ENCODE measurements at places on chromosomes 3 and 15.

DNA sequence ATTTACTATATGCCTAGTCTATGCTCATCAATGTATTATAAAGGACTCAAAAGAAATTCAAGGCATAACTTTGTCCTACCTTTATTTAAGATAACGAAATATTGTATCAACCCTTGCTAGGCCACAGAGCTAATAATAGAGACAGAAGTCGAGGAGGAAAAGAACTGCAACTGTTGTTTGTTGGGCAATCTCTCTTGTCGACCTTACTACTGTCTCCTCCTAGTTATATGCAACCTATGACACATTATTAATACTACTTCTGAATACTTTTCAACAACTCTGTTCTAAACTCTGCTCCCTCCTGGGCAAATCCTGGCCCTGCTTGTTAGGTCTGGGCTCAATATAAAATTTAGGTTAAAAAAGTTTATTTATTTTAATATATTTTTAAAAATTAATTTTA, 24.6 kb downstream of the SPPL2A start:
- DNase-seq, result no peak

GRCh38 chr15:79023918-79024317, 66.7 kb downstream of the RASGRF1 start:
- no peak for DNase-seq

DNA sequence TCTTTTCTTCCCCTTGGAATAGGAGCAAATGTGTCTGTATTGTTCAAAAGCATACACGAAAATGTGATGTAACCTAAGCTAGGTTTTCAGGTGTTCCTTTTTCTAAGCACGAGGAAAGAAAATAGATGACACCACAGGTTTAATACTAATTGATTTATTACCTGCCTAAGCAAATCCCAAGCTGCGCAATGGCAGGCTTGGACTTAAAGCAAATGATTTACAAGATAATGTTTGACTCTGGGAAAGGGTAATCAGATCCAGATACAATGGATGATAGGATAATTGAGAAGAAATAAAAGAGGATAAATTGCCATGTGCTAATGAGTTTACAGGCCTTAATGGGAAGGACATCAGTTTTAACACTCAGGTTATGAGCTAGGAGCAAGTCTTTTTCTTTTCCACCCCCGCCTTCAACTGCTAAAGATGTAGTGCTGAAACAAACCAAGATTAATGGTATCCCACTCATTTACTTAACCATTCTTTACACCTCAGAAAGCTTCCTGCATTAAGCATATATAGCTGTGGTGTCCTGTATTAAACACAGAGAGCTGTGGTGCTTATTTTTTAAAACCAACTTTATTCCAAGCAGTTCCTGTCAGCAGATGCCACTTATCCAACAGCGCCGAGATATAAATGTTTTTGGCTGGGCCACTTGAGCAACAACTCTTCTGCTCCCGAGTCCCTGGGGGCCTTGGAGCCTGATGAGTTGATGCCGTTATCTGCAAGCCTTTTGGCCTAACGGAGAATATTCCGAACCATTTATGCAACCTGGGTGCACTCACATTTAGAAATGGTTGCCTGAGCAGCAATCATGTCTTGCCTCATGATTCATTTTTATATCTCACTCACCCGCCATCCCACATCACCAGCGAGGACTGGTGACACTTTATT, 205.5 kb downstream of the MECOM start:
- DNase-seq, result no peak

DNA sequence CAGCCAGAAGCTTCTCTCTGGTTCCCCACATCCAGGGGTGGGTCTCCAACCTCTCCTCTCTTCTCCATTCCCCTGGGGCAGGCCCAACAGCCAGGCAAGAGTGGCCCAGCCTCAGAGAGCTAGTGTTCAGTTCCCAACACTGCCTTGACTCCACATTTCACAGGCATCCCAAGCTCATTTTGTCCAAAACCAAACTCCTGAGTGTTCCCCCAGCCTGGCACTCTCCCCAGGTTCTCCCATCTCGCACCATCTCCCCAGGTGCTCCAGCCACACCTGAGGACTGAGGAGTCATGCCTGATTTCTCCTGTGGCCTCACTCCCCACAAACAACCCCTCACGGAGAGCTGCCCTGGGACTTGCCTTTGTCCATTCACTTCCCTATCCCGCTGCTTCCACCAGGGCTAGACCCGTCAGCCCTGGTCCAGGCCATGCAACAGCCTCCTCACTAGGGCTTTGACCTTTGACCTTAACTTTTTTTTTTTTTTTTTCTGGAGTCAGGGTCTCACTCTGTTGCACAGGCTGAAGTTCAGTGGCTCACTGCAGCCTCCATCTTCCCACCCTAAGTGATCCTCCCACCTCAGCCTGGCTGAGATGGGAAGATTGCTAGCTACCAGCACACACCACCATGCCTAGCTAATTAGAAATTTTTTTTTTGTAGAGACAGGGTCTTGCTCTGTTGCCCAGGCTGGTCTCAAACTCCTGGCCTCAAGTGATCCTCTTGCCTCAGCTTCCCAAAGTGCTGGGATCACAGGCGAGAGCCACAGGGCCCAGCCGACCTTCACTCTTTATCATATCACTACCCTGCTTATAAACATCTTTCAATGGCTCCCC, 3.9 kb upstream of the CSK start:
- no peak for DNase-seq

- no peak for DNase-seq
Observed at GRCh38 chr3:133695560-133696171, 33.9 kb upstream of the TOPBP1 start.

DNA sequence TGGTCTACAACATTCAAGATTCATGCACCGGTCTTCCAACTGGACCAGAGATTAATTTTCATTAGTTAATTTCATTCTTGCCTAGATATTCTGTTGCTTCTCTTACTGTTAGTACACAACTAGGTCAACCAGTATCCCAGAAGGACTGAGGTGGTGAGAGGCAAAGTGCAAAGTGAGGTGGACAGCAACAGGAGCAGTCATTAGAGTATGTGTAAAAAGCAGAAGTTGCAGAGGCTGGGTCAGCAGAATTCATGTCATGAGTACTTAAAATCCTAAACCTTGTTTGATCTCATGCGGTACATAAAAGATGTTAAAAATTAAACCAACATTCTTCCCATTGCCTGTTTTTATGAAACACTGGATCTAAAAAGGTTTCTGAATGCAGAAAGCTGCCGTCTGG, 46.7 kb downstream of the PARP14 start:
- no peak for DNase-seq

DNA sequence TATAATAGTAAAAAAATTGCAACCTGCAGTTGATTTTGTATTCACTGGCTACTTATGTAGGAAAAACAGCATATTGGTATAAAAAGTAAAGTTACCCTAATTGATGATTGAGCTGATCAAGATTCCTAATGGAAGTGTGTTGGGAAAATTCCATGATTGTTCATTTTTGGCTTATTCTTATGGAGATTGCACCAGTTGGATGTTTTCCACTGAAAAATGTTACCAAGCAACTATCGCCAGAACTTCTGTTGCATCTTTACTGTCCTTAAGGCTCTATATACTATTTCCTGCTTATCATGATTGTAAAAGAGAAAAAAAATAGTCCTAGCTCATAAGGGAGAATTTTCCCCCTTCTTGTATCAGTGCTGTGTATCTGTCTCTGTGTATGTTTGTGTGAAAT, 48.6 kb downstream of the SLC25A26 start:
- no peak for DNase-seq

GRCh38 chr3:32401126-32401525, 9.5 kb downstream of the CMTM7 start:
- no peak for DNase-seq

DNA sequence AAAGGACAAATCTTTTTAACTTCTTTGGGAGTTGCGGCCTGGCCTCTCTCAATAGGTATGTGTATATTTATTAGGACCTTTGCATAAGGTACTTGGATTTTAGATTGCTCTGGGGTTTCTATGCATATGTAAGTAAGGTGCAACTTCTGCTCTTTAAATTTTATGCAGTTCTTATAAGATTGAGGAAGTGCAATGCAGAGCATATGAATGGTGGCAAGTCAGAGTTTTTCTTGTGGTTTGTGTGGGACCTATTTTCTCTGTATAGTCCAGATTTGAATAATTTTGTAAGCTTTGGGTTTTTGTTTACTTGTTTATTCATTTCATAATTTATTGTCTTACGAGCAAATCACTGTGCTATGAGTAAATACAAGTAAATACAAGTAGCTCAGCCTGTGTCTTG, 101.5 kb downstream of the ATG7 start:
- no peak for DNase-seq

DNA sequence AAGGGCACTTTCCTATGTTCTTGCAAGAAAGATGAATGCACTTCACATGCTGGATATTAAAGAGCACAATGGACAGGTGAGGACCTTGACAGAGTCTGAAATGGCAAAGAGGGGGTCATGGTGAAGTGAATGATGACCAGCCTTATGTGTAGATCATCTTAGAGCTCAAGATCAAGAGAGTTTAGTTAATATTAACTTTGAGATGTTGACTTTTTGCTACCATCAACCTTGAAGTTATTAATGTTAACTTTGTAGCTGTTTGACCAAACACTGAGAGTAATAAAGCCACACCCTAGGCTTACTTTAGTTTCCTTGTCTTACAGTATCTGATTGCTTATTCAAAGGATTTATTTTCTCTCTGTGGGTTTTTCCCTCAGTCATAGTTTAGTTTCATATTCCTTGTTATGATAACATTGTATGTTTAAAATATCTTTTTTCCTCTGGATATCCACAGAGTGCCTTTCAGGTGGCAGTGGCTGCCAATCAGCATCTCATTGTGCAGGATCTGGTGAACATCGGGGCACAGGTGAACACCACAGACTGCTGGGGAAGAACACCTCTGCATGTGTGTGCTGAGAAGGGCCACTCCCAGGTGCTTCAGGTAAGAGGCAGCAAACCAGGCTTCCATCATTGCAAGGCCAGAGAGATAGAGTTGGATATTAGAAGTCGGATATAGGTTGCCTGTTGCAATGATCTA, 5.4 kb downstream of the NFKBIZ start:
- no peak for DNase-seq

DNA sequence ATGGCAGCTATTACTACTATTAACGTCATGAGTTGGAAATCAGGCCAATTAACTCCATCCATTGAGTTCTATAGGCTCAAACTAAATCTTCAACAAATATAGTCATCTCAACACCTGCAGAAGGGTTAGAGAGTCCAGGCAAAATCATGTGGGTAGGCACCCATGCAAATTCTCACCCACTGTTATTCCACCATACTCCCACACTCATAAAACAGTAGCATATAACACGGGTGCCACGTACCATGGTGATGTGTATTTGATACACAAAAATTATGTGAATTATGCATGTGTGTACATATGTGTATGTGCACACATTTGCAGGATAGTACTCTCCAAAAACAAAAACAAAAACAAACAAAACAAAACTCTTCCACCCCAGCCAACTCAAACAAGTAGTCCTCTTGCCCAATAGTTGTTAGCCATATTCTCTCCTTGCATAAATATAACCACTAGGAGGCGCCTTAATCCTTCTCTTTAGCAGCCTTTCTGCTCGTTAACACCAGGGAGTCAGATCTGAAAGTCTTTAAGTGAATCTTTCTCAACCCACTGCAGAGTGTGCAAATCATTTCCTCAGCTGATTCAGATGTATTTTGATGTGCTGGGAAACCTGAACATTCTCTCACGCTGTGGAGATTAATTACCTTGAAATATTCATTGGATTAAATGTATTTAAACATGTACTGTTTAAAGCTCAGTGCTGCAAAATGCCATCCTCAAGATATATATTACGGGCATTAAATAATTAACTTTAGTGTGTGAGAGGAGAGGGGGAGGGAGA, 38.0 kb upstream of the COPB2 start:
- no peak for DNase-seq

DNA sequence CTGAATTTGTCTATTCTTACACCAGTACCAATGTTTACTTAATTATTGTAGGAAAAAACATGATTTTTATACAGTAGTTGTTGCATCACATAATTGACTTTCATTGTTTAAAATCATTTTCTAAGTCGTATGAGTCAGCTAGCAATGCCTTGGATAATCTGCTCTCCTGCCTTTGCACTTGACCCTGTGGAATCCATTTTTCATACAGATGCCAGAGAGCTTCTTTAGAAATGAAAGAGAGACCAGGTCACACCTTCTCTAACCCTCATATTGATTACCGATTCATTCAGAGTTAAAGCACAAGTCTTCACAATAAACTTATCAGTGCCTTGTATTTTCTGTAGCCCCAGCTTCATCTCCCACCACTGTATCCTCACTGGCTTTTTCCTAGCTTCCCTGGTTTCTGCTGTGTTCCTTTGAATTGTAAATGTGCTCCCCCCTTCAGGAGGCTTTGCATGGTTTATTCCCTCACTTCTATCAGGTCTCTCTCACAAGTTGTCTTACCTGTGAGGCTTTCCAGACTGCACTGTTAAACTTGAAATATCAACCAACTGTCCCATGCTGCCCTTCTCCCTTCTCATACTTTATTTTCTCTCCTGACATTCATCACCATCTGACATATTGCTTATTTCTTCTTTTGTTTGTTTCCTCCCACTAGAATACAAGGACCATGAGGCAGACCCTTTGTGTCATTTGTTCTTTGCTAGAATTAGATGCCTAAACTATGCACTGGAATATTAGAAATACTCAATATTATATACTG, 662.0 kb upstream of the GBE1 start:
- no peak for DNase-seq

DNA sequence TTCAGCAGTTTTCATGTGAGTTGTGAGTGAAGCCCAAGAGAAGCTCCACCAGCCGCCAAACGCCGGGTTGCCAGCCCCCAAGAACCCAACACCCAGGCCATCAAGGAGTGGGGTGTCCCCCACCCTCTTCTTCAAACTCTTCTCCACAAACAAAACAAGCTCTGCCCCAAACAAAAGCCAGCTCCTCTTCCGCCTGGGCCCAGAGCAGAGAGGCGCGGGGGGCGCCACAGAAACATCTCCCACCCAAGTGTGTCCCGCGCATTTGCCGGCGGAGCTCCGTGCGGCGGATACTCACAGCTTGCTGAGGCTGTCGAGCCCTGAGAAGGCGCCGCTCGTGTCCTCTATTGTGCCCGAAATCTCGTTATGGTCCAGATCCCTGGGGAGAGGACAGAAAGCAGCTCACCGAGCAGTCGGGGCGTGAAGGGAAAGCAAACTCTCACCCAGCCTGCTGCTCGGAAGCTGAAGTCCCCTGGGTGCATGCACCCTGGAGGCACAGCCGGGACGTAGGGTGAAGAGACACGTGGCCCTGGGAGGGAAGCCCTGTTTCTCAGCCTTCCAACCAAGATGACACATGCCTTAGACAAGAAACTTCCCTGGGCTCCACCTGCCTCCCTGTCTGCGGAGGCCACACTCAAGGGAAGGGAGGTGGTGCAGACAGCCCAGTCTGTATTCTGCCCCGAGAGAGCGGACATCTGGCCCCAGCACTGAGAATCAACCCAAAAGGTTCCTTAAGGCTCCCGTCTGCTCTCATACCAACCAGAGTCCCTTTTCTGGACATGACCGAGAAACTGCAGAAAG, 95.7 kb downstream of the LRIG1 start:
- no peak for DNase-seq

Measured in T-helper 22 cell (primary cell).